ENCODE measurements at places on chromosomes 12 and 14.

GRCh38 chr12:102726686-102727085, 190.4 kb downstream of the PAH start:
- DNase-seq, result no peak

GRCh38 chr12:43957732-43958372, 122.0 kb downstream of the TMEM117 start:
- peak; percentile 71 for DNase-seq

DNA sequence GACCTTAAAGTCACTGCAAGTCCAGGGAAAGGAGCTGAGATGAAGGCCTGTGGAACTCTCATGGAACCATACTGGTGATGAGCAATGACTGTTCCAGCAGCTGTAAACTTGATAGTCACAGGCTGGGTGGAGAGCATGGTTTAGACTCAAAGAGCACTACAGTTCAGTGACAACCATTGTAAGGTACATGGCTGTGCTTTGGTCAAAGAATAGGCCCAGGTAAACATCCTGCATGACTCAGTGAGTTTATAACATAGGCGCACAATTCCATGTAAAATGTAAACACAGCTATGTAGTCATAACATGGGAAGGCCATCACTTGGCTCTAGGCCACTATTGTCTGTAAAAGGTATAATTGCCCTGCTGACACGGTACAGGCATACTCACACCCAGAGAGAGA, 119.3 kb upstream of the FSCB start:
- DNase-seq, result no peak

- no peak for DNase-seq
These were observed 331.2 kb downstream of the CACNA1C start for GRCh38 chr12:2384029-2384386.

DNA sequence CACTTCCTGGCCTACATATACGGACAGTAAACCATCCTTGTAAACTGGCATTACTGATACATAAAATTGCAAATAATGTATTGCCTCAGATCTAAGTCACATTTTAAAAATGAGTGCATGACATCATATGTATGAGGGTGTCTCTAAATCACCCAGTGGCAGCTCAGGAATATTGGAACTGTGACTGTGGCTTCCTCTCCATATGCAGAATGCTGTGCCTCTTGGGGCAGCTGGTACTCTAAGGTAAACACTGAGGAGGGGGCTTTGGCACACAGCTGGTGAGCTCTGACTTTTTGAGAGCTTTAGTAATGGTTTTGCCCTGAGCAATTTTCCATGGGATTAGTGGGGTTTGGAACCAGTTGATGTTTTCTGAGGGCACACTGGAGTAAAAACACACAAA, 263.7 kb downstream of the BMP4 start:
- DNase-seq, result no peak

- DNase-seq, result no peak
These were observed 205.1 kb downstream of the PTPRO start for GRCh38 chr12:15527201-15528080.

- peak; percentile 34 for DNase-seq
These were observed 278.5 kb upstream of the PLEKHG7 start for GRCh38 chr12:92424338-92424737.
